ENCODE measurements at places on chromosomes 7 and 10.
A peak's percentile ranks its signal among the peaks of the same experiment; 100 is the strongest.

- no peak for DNase-seq
These were observed 100.3 kb downstream of the DOCK4 start for GRCh38 chr7:112105584-112106530.

DNA sequence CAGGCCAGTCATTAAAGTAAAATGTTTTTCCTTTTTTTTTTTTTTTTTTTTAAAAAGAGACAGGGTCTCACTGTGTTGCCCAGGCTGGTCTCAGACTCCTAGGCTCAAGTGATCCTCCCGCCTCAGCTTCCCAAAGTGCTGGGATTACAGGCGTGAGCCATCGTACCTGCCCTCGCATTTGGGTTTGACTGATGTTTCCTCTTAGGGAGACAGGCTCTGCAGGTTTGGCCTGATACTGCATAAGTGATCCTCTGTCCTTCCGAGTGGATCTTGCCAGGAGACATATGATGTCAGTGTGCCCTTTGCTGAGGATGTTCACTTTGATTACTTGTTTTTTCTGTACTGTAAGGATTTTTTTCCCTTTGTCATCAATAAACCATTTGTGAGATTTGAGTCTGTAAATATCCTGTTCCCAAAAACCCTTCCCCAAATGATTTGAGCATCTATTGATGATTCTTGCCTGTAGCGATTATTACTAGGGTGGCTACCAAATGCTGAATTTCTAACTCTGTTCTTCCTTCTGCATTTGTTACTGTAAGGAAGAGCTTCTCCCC, 19.7 kb downstream of the LIMK1 start:
- peak; percentile 90 for DNase-seq

GRCh38 chr10:13437026-13437555, 89.0 kb upstream of the SEPHS1 start:
- no peak for DNase-seq

GRCh38 chr10:116815641-116816415, 33.5 kb upstream of the ENO4 start:
- no peak for DNase-seq

DNA sequence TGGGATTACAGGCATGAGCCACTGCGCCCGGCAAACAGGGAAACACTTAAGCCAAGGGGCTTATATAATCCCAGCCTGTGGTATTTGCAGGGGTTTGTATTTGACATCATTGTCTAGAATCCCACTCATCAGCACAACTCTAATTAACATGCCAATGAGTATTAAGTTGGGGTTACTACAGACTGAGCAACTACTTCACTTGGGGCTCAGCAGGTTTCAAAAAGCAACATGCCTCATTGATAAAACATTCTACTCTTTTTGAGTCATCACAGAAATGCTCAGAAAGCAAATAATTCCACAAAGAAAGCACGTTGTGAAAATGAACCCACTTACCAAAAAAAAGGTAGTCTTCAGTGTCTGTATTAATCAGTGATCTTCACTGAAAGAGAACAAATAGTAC, 236.9 kb upstream of the CELF2 start:
- DNase-seq = no peak

DNA sequence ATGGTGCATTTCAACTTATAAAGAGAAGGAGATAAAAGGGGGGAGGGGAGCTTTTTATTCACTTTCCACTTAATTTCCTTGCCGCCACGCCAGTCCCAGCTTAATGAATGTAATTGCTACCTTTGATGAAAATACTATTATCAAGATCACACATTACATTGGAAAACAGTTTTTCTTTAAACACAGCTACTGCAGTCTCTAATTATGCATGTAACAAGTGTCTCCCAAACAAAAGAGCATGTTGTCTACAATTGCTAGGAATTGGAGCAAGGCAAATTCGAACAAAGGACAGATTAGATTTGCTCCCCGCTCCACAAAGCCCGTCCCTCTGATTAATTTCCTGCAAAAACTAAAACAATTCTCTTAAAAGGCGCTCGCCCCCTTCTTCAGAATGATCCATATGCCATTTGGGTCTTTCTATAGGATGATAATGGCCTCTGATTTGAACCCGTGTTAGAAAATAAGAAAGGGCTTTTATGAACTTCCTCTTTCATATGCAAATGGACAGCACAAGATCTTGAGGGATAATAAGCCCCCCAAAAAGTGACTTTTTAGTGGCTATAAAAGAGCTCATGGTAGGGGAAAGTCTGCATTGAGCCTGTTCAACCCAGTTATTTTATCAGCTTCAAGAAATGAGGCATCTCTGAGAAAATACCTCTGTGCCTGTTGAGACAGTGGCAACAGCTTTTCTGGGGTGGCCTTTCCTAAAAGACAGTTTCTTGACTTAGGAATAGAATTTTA, 60.6 kb downstream of the ACADSB start:
- DNase-seq = no peak

GRCh38 chr10:77486517-77486916, 151.1 kb downstream of the KCNMA1 start:
- no peak for DNase-seq

DNA sequence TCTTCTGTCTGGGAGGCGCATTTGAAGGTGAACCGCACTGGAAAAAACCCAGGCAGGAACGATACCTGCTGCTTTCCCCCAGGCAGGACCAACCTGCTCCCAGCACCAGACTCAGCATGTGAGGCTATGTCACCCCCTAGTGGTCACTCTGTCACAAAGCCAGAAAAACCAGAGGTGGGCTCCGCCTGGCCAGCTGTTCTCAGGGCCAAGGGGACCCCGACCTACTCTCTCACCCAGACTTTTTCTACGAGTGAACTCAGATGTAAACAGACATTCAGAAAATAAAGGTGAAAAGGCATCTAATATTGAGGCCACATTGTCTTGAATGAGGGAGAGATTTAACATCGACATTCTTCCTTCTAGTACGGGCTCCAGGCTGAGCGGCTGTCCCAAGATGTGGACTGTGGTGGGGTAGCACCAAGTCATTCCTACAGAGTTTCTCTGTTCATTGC, 117.3 kb downstream of the PRKAG2 start:
- peak; percentile 80 for DNase-seq

DNA sequence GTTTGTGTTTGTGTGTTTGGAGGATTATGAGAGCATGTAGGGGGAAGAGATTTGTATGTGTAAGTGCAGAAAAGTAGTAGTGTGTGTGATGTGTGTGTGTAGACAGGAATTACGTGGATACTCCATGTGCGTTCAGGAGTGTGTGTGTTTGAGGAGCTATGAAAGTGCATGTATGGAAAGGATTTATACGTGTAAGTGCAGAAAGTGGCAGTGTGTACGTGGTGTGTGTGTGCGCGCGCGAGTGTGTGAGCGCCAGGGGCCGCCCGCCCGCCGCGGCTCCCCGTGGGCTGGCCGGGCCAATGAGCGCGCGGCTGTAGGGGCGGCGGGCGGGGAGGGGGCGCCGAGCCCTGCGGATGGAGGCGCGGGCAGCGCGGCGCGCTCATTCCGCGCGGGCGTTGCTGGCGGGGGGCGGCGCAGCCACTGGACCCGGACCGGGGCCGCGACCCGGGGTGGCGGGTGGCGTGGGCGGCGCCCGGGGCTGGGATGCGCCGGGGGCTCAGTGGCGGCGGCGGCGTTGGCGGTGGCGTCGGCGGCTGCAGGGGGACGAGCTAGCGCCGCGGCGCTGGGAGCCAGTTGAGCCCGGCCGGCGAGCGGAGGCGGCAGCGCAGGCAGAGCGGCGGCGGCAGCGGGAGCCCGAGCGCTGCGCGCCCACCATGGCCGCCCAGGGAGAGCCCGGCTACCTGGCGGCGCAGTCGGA, at the start of gene BICC1:
Gene BICC1, plus strand, starts transcription at position 382 of the 697 bp plus-strand sequence. Its CDS starts 272 bp downstream, at position 654.
- peak; percentile 39 for DNase-seq

DNA sequence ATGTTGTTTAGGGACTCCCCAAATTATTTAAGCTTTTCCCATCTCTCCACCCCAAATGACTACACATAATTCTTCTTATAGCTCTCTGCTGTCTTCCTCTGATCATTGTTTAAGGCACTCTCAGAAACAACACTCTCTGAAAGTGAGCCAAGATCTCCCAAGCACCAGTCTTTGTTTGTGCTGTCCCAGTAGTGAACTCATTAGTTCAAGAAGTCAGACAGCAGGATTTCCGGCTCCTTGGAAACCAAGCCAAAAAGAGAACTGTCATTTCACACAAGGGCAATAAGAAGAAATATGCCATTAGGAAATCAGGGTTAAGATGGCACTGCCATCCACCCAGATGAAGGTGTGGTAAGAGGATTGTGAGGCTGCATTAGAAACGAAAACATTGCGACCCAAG, 83.1 kb downstream of the FZD1 start:
- DNase-seq = no peak

GRCh38 chr7:5610500-5611186, 170.8 kb downstream of the RNF216 start:
- DNase-seq = no peak

DNA sequence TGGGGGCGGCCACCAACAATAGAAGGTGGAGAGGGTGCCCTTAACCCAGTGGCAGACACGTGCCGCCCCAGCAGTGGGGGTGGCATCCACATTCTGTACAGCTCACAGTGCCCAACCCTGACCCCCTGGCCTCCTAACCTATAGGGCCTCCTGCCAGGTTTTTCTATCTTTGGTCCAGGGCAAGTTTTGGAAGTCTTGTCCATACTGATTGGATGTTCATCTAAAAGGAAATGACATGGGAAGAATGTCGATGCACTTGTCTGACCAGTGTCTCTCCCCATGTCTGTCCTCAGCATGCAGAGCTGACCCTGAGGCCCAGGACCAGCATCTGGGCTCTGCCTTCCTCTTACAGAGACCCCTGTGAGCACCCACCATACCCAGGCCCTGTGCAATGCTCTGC, 32.3 kb upstream of the ANTXRL start:
- DNase-seq = no peak

DNA sequence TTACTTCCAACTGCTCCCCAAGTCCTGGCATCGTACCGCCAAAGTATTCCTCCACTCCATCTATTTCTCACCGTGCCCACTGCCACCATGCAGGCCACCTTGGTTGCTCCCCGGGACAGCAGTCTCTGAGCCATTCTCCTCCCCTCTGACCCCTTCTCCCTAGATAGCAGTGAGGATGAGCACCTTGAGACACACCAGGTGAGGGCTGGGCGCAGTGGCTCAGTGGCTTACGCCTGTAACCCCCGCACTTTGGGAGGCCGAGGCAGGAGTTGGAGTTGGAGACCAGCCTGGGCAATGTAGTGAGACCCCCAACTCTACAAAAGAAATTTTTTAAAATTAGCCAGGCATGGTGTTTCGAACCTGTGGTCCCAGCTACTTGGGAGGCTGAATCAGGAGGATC, 4.2 kb downstream of the SLC29A4 start:
- no peak for DNase-seq

GRCh38 chr10:43299579-43299978, 32.7 kb upstream of the RASGEF1A start:
- no peak for DNase-seq

DNA sequence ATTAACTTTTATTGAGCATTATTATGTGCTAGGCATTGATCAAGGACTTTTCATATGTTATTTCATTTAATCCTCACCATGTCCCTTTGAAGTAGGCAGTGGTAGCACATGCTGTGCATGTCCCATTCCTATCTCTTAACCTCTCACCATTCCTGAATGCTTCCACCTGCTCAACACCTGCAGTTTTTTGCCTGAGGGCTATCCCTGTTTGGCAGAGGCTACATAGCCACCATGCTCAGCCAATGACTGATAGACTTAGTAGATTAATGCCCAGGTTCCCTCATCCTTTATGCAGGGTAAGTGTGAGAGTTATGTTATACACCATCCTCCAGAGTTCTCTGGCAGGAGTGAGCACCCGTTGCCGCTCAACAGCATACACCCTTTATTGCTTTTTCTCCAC, 387.8 kb downstream of the BBS9 start:
- DNase-seq = no peak

DNA sequence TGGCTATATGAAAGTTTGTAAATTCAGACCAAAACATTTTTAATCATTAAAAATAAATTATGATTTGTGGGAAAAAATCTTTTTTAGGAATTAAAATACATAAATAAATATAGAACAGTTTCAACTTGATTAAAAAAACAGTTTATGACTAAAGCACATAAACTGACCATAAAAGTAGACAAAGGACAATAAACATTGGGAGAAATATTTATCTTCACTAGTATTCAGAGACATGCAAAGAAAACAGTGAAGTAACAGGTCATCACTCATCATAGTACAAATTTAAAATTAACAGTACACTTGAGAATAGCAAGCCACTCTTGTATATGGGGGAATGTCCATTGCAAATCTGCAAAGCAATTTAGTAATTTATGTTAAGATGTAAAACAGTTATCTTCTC, 28.0 kb upstream of the CELF2 start:
- no peak for DNase-seq

GRCh38 chr10:45280113-45280760, 35.2 kb downstream of the OR13A1 start:
- no peak for DNase-seq

- DNase-seq = peak; percentile 6
These were observed 41.9 kb upstream of the PSMG3 start for GRCh38 chr7:1611708-1612241.

DNA sequence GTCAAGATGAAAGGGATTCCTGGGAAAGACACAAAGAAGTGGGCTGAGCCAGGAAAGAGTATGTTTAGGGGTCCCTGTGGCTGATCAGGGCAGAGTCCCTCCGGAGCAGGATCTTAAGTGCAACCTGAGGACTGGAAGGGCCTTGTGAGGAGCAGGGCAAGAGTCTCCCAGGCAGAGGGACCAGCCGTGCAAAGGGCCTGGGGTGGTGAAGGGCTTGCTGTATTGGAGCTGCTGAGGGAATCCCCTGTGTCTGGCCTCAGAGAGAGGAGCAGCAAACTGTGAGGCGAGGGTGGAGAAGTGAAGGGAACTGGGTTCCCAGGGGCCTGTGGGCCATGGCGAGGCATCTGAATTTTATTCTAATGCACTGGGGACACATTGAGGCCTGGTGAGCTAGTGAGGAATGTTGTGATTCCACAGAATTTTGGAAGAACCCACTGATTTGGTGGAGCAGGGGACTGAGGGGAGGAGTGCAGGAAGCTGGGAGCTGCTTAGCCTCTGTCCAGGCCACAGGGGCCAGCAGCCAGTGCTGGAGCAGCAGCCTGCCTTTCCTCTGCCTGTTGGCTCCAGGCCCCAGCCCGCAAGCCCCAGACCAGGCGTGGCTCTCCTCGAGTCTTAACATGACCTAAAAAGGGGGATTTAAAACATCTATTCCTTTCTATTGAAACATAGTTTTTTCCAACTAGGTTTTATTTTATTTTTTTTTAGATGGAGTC, 138.4 kb upstream of the IGFBP3 start:
- DNase-seq = no peak

- DNase-seq = no peak
These were observed 63.7 kb upstream of the LRRC17 start for GRCh38 chr7:102849079-102849478.

GRCh38 chr7:68245688-68246087, 1249.1 kb downstream of the TYW1 start:
- DNase-seq = peak; percentile 6

DNA sequence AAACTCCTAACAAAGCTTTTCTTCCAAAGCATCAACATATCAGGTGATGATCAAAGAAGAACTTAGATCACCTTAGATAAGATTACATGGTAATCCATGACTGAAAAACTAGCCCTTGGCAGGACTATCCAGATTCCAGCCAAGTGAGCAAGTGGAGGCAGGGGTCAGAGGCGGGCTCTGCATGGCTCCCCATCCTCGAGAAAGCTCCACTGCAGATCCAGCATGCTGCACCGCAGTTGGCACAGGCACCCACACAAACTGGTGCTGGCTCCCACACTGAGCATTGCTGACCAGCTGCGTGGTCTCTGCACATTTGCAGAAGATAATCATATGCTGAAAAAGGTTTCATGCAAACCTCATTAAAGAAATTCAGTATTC, 10.1 kb downstream of the PSAP start:
- DNase-seq = no peak

Measured in epithelial cell of esophagus (primary cell).